CD4-positive, alpha-beta T cell treated with Interleukin-17A for 1 hour (primary cell): ENCODE measurements at places on chromosomes 16 and 17.

DNA sequence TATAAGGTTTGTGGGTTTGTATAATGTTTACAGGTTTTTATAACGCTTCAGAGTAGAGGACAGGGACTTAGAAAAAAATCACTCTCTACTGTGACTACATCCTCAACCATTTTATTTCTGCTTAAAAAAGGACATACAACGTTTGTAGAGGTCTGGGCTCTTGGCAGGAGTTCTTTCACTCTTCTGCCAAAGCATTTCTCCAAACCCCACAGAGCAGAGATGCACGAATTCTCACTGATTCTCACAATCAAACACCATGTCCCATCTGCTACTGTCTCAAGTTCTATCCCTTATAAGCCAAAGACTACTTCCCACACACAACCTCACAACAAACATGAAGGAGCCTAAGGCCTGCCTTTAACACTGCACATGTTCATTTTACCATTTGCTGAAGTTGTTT is 7.0 kb upstream of the ANKFY1 start:
- no peak for DNase-seq

DNA sequence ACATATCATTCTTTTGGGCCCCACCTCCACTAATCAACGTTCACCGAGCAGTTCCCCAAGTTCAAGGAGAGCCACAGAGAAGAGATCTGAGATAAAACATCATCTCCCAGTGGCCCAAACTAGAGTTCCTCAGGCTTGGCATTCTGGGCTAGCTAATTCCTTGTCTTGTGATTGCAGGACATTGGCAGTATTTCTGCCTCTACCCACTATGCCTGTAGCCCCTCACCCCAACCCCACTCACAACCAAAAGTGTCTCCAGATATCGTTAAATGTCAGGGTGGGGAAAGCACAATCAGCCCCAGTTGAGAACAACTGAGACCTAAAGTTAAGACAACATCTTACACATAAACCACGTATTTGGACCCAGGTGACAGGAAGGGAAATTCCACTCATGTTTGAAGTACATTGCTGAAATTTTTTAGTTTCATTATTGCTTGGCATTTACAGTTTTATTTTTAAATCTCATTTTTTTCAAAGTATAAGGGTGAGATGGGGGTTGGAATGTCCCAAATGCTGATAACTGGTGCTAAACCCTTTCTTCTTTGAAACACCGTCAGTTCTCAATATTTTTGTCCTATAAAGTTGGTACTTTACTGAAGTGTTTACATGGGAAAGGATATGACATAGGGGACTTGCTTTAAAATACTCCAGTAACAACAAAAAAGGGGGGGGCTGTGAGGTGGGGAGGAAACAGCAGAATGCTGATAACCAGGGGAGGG is 13.6 kb downstream of the ZC3H7A start:
- peak; percentile 90 for DNase-seq

DNA sequence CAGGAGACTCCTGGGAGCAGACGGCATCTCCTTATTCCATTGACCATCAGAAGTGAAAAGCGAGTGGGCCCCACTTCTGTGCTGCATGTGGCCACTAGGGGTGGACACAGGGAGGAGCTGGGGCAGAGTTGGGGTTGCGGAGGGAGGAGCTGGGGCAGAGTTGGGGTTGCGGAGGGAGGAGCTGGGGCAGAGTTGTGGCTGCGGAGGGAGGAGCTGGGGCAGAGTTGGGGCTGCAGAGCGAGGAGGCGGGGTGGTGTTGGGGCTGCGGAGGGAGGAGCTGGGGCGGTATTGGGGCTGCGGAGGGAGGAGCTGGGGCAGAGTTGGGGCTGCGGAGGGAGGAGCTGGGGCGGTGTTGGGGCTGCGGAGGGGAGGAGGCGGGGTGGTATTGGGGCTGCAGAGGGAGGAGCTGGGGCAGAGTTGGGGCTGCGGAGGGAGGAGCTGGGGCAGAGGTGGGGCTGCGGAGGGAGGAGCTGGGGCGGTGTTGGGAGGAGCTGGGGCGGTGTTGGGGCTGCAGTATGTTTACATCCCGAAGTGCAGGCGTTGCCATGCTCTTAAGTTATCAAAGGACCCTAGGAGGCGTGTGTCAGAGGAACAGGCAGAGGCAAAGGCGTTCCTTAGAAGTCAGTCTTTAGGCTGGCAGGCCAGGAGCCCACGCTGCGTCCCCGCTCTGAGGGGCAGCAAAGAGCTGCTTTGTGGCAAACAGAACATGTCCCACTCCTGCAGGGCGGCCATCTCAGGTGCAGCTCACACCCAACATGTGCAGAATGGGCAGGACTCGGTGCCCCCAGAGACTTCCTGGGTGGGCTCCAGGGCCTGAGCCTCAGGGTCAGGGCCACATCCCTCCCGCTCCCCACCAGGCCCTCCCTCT is 76.0 kb downstream of the ZNF778 start:
- DNase-seq, result no peak

DNA sequence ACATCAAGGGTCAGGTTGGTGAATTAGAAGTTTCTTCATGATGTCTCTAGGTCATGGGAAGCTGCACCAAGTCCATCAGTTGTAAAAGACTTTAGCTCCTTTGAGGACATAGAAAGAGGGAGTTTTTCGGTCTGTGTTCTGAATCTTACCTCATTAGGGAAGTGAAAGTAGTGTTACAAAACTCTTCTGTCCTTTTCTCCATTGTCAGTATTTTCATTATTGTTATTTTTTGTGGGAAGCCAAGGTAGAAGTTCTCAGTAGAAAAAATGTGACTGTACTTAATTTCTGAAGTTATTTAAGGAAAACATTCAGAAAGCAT is 24.2 kb downstream of the MAP3K3 start:
- no peak for DNase-seq

GRCh38 chr16:46673320-46674013 is 15.5 kb downstream of the VPS35 start:
- DNase-seq, result peak; percentile 65

- no peak for DNase-seq
Observed at GRCh38 chr17:57655553-57655952, 89.5 kb downstream of the CCDC182 start.

DNA sequence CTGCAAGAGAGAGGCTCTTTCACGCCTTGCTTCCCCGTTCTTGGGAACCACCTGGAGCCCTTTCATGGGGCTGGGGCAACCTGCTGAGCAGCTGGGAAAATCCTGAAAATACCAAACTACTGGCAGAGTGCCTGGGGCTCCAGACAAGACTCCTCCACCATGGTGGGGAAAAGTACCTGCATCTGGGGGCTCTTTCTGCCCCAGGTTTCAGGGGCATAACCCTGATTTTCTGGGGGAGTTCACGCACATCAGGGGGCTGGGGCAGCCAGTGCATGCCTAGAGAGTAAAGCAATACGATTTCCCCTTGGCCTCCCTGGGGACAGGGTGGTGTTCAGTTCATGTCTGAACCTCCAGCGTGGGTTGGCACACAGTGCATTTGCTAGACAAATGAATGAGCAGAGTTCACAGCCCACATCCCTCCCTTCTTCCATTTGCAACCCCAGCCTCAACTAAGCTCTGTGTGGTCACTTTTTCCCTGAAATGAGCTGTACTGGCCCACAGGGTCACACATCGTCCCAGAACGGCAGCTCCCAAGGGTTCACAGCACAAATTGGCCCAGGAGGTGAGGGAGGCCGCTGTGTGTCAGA is 5.2 kb upstream of the CDC42EP4 start:
- DNase-seq, result no peak

DNA sequence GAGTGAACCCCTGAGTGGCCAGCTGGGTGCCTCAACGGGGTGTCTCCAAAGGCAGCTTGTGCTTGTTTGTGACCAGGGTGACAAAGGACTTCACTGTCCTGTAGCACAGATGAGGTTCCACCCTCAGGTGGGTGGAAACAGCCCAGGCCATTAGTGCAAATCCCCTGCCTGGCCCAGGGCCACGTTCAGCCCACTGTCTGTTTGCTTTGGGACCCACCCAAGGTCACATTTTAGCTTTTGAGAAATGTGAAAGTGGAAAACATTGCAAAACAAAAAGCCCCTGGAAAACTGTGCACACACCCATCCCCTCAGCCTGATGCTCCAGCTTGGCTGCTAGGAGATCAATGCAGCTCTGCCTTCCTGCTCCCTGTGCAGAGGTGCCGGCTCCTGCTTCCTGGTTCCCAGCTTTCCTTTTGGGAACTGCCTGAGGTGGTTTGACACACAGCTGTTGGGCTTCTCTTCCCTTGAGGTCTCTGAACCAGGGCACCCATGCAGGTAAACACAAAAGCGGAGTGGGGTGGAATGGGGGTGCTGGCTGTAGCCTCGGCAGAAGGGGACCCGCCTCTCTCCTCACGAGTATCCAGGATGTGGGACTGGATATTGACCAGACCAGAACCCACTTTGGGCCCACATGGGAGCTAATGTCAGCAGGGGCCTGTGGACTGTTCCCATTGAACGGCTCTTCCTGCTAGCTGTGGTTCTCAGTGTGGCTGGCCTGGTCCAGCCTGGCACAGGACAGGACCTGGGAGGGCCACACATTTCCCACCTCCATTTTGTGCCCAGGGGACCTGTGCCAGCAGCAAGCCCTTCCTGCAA is 7.9 kb upstream of the SPHK1 start:
- no peak for DNase-seq

- DNase-seq, result no peak
Observed at GRCh38 chr17:2611627-2612026, 18.2 kb downstream of the PAFAH1B1 start.

GRCh38 chr16:8554881-8555280 is 35.4 kb downstream of the TMEM114 start:
- DNase-seq, result no peak

DNA sequence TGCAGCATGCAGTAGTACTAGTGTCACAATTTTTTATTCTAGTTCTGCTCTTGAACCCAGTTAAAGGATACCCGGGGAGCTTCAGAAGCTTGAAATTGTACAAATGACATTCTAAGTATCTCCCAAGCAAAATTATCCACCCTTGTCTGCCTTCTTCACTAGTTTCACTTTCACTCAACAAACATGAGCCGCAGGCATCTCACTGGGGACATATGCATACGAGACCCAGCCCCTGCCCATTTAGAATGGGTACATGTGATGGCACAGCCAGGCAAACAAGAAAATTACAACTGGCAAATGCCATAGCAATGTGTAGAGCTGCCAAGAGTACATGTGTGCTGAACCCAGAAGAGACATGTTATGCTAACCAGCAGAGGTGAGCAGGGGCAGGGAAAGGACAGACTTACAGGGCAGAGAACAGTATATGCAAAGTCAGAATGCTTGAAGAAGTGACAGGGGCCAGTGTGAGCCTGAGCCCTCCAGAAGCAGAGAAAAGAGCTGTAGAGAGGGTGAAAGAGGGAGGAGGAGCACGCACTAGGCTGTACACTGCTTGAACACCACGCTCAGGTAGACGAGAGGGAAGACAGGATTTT is 8.3 kb downstream of the GINS2 start:
- peak; percentile 5 for DNase-seq

GRCh38 chr17:15782866-15783265 is 50.8 kb downstream of the TBC1D26 start:
- no peak for DNase-seq

GRCh38 chr17:64938925-64939474 is 19.7 kb upstream of the LRRC37A3 start:
- DNase-seq, result peak; percentile 39

GRCh38 chr17:11264183-11264871 is 23.3 kb downstream of the SHISA6 start:
- DNase-seq, result no peak

DNA sequence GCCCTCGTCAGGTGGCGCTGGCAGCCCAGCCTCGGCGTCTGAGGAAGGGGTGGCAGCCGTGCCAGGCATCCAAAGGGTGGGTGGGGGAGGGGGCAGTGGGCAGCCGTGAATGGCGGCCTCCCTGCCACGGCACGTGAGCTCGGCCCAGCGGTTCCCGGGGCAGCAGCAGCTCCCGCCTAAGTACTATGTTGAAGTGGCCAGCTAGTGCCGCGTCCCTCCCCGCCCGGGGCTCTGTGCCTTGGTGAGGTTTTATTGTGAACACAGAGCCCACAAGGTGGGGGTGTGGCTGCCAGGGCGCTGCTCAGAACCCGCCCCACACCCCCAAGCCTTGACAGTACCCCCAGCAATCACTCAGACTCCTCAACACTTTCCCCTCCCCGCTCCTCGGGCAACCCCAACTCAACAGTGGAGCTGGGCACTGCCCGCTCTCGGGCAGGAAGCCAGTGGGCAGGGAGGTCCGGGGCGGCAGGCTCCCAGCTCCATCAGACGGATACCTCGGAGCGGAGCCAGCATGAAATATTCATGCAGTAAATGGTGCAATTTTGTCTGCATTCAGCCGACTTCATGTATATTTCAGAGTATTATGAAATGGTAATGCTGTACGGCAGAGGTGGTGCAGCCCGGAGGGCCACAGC is 80.4 kb downstream of the ENGASE start:
- no peak for DNase-seq

- peak; percentile 18 for DNase-seq
Observed at GRCh38 chr16:47258874-47259461, 115.2 kb upstream of the NETO2 start.

GRCh38 chr17:68435876-68436842 is 21.1 kb downstream of the WIPI1 start:
- DNase-seq, result peak; percentile 88

DNA sequence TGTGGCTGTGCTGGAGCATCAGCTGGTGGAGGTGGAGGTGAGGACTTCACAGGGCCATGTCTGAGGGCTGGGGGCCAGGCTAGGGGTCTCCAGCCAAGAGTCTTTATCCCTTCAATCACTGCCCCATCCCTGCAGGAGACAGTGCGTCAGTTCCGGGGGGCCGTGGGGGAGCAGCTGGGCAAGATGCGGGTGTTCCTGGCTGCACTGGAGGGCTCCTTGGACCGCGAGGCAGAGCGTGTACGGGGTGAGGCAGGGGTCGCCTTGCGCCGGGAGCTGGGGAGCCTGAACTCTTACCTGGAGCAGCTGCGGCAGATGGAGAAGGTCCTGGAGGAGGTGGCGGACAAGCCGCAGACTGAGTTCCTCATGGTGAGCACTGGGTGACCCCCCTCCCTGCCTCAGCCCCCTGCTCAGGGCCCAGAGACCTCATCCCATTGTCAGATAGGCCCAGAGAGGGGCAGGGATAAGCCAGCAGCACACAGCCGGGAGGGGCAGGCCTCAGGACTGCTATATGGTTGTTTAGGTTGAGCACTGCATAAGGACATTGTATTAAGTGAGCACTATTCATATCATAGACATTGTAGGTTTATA is 2.3 kb upstream of the PYDC1 start:
- no peak for DNase-seq

- DNase-seq, result no peak
Observed at GRCh38 chr17:80850817-80851216, 140.8 kb upstream of the CHMP6 start.

DNA sequence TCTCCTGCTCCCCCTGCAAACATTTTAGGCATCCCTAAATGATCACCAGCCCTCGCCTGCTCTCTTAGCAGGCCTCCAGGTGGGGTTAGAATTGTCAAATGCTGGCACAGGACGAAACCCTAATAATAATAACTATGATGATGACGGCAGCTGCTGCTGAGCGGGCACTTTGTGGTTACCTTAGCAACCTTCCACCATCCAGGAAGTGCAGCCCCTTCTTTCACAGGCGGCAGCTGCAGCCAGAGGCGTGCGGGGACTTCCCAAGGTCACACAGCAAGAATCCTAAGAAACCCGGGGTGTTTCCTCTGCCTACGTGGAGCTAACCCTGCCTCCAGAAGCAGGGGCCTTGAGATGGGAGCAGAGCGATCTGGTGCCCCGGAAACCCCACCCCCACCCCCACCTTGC is 22.4 kb upstream of the EIF1 start:
- peak; percentile 94 for DNase-seq
